GM12864 (cell line): ENCODE measurements at places on chromosomes 16 and 17.
A peak's percentile ranks its signal among the peaks of the same experiment; 100 is the strongest.

- peak; percentile 69 for DNase-seq
Observed at GRCh38 chr16:9072806-9073341, 18.6 kb upstream of the HAPSTR1 start.

DNA sequence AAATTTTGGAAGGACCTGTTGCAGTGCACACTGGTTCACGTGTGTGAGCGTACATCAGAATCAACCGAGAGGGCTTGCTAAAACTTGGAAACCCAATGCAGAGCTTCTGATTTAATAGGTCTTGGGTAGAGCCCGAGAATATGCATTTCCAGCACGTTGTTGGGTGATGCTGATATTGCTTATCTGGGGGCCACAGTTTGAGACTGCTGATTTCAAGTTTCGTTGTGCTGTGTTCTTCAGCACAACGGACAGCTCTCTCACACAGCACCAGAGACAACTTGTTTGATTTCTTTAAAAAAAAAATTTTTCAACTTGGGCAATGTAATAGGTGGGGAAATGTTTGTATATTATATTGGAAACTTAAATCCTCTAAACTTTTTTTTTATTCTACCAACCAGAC, 9.4 kb downstream of the OR4D2 start:
- DNase-seq, result no peak

GRCh38 chr17:7634384-7634783, 4.4 kb downstream of the SHBG start:
- DNase-seq, result no peak

DNA sequence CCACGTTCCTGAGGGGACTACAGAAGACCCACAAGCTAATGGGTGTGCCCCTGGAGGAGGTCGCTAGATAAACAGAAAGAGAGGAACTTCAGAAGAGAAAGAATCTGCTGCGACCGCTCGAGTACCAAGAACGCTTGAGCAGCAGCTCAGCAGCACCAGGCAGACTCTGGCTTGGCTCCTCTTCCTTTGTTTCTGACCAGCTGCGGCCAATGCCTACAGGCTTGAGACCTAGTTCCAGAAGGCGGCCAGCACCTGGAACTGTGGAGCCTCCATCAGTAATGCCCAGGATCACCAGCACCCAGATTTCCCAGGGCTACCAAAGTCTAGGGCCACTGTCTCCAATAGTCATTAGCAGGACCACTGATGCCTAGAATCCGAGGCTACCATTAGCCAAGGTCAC, 26.0 kb upstream of the GOSR2 start:
- no peak for DNase-seq

GRCh38 chr16:75532142-75532765, 3.7 kb downstream of the CHST5 start:
- DNase-seq, result no peak

DNA sequence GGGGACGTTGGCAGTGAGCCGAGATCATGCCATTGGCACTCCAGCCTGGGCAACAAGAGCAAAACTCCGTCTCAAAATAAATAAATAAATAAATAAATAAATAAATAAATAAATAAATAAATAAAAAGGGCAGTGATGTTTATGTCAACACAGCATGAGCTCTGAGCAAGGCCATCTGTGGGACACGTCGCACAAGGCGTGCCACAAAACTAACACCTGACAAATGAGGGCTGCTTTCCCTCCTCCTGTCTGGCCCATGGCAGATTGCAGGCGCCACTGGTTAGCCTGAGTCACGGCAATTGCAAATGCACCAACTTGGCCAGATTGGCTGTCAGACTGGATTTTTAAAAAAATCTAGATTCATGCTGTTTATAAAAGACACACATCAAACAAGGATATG, 25.9 kb upstream of the SPNS3 start:
- DNase-seq, result no peak

DNA sequence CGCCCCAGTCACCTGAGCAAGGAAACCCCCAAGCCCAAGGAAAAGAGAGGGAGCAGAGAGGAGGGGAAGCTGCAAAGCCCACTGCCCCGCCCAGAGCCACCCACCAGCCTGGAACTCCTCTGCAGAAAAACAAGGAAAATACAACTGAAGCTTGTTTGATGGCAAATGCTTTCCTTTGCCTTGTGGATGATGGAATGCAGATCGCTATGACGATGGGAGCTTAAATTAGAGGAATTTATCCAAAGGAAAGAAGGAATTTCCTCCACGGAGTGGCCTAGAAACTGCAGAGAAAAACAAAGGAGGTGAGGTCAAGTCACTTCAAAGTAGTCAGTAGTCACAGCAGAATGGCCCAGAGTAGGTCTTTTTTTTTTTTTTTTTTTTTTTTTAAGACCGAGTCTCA, 31.5 kb upstream of the ASGR2 start:
- DNase-seq, result no peak

DNA sequence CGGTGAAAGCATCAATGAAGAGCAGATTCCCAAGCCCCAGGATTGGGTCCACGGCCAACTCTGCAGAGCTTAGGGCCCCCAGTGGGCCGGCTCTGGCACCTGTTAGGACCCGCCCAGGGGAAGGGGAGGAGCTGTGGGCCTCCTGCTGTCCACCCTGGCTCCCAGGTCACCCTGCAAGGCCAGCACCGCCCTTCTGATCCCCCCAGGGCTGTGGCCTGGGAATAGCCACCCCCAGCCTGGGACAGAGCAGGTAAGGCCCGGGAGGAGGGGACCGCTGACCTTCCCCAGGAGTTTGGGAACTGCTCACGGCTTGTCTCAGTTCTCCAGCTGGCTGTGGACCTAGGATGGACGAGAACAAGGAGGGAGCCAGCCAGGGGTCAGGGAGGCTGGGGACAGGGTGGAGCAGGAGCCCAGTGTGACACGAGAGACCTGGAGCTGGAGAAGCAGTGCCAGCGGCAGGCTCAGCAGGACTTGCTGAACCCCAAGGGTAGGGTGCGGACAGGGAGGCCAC, 39.3 kb upstream of the SLC38A10 start:
- no peak for DNase-seq

DNA sequence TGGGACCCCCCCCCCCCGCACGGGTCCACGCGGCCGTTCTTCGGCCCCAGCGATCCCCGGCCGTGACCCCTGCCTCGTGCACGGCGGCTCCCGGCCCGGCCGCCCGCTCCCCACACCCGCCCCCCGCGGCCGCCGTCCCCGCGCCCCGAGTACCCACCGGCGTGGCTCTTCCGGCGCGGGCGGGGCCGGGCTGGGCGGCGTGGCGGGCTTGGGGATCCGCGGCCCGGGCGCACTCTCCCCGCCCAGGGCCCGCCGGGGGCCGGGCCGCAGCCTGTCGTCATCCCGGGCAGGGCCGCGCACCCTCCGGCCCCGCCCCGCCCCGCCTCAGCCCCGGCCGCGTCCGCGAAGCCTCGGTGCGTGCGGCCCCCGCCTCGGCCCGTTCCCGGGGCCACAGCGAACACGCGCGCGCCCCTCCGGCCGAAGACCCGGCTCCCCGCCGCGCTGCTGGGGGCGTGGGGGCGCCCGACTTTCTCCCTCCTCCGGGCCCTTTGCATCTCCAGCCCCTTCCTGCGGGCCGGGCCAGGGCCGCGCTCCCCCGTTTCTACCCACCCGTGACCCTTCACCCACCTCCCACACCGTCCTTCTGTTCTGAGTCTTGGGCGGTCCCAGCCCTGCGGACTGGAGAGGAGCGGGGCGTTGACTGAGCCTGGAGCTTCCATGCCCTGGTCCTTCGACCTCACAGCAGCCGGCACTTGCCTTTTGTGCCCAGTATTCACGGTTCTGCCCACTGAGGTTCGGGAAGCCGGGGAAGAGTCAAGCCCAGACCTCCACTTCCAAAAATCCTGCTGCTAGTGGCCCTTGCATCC, 840 bp downstream of the MYO1C start:
- DNase-seq, result no peak

- no peak for DNase-seq
Observed at GRCh38 chr16:53840456-53840855, 136.5 kb downstream of the FTO start.

- no peak for DNase-seq
Observed at GRCh38 chr17:68565661-68566441, 35.3 kb downstream of the FAM20A start.

DNA sequence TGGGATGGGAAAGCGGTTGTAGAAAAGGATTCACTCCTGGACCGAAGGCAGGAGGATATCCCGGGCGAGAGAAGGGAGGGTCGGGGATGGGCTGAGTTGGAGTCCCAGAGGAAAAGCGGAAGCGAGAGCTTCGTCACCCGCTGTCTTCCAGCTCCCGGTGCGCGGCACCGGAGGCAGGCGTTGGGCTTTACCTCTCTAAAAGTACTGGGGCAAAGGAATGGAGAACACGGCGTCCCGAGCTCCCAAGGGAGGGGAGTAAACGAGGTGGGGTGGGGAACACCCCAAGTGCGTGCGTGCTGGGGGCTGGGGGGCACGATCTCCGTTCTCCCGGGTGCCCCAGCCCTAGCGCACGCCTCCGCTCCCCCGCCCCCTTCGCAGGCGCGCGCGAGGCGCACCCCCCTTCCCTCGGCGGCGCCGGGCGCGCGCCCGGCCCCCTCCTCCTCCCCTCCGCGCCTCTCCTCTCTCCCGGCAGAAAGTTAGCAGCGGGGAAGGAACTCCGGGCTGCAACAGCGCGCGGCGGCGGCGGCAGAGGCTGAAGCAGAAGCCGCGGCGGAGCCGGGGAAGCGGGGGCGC, at the start of gene HS3ST4:
Gene HS3ST4, plus strand, starts transcription at position 441 of the 573 bp plus-strand sequence.
- no peak for DNase-seq

DNA sequence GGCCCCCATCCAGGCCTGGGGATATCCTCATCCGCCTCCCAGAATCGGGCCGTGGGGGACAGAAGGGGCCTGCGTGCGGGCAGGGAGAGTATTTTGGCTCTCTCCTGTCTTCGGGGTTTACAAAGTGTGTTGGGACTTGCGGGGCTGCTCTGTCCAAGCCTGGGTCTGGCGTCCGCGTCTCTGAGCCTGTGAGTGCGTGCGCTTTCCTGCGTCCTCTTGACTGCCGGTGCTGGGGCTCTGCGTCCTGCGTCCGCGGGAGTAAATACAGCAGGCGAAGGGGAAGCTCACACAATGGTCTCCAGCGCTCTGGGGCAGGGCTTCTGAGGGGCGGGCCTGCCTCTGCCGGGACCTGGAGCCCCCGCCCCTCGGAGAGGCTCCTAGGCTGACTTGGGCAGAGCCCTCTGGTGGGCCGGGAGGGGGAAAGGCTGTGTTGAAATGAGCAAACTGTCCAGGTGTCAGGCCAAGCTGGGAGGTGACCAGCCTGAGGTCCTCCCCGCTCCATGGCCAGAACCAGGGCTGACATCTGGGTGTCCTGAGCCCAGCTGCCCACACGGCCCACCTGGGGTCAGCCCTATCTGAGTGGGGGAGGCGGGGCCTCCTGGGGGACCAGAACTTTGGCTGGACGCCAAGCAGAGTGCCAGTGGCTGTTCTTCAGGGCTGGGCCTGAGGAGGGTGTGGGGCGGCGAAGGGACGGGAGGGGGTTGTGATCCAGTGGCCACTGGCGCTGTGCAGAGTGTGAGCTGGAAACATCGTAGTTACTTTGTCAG, 233.6 kb downstream of the SEC14L1 start:
- no peak for DNase-seq

DNA sequence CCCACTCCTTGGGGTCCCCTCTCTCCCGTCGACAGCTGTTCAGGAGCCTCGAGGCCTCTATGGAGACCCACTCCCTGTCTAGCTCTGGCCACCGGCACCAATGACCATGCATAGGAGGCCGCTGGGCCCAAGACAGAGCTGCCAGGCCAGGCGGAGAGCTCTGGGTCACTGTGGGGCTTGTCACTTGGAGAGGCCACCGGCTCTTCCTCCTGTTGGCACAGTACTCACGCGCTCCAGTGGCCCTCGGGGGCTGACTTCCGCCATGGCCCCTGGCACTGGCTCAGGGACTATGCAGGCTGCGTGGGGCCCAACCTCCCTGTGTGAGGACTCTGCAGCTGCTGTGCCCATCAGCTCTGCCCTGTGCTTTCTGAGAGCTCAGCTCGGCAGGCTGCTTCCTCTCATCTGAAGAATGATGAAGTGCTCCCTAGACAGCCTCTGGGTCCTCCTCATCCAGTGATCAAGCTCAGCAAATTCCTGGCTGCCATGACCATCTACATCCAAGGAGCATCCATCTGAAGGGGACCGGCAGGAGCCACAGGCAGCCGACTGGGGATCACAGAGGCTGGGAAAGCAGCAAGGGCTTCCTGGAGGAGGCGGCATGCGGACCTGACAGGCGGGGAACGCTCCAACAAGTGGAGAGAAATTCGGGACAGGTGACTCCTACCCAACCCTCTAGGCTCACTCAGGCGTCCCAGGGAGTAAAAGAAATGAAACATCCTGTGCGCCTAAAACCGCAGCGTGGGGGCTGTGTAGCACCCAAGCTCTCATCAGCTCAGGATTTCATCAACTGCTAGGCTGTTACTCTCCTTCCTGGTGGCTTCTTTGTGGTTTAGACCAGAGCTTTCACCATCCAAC, 16.8 kb downstream of the GALNS start:
- no peak for DNase-seq

DNA sequence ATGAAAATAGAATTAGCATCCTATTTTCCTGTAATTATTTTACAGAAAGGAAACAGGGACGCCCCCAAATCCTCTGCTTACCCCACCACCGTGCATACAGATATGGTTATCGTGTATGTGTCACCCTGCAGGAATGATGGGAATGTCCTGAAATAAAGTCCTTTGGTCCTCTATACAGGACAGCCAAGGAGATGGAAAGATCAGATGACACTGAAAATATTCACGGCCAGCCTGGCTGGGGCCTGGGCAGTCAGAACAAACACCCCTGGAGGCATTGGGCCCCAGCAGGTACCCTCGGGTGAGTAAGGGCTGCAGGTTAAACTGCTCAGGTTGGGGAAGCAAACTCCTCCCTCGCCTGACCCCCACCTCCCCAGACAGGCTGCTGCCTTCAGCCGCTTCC, 368.0 kb downstream of the FOXL1 start:
- DNase-seq, result no peak

GRCh38 chr17:80220054-80220735, at the start of the genes SGSH and SLC26A11:
TSS of gene SGSH (minus strand) at chr17:80220333. CDS start at chr17:80220313, 20 bp downstream.
TSS of gene SLC26A11 (plus strand) at chr17:80220427. CDS start at chr17:80221561, 1,134 bp downstream.
- DNase-seq, result no peak

DNA sequence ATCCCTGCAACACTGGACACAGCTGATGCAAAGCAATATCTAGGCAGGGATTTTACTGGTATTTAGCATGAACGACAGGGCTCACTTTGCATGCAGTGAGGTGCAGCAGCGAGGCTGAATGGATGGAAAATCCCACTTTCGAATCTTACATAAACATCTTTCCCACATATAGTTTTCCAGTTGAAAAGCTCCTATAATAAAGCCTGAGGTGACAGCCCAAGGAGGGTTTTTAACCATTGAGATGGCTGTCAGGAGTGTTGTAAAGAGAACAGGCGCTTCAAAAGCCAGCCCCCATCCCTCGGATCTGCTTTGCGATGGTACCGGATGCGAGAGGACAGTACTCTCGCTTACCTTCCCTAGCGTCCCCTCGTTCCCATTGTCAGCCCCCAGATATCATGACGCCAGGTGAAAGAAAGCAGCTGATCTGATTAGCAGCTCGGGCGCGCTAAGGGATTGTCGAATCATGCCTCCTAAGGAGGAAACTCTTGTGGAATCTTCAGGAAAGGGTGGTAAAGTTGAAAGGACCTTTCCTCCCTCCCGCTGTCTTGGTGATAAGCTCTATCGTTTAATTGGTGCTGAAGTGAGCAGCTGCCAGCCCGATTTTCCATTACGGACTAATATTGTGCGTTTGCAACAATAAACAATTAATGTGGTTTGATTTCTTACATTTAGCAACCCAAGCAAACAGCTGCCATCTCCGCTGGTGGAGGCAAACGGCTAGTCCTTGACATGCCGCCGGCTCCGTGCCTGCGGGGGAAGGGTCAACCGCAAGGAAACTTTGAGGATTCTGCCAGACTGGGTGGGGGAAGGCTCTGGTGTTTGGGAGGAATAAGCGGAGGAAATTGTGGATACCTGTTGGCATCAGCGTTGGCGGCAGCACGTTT, 1.8 kb downstream of the CDH8 start:
- DNase-seq, result no peak

GRCh38 chr17:28230011-28230410, 89.0 kb upstream of the TMEM97 start:
- no peak for DNase-seq
